ENCODE measurements at places on chromosomes 6 and 20.

DNA sequence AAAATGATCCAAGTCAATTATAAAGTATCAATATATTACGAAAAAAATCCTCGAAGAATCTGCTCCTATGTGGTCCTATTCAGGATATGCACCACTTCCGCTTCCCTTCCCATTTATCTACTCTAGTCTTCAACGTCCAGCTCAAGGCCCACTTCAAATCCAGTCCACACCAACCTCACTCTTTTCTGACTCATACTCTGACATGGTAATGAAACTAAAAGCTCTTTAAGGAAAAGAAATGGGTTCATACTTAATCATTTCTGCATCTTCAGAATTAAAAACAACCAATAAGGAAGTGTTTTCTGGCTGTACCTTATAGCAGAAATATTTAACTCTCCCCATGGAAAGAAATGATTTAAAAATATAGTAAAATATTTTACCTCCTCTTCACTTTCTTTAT is 15.1 kb downstream of the DEK start:
- DNase-seq: no peak

GRCh38 chr6:165835410-165835851 is 172.4 kb upstream of the PDE10A start:
- DNase-seq: no peak

DNA sequence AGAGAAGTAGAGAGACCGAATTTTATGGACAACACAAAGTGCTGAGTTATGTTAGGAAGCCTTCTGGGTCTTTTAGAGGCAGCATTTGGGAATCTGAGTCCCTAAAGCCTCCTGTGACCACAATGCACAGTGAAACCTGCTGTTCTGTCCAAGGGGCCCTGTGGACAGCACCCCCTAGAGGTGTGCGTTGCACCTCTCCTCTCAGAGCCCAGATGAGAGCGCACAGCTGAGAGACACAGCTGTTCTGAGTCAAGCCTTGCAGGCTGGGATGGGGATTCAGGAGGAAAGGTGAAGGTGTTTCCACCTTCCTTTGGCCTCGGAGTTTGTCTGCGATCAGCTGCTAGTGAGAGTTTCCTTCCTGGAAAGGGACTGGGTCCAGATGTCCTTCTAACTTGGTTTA is 13.0 kb downstream of the PCK1 start:
- DNase-seq: no peak

DNA sequence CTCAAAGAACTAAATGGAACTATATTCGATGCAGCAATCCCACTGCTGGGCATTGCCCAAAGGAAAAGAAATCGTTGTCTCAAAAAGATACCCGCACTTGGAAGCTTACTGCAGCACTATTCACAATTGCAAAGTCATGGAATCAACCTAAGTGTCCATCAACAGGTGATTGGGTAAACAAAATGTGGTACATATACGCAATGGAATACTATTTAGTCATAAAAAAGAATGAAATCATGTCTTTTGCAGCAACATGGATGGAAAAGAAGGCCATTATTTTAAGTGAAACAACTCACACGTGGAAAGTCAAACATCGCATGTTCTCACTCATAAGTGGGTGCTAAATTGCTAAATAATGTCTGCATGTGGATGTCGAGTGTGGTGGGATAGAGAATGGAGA is 70.9 kb upstream of the MPC1 start:
- no peak for DNase-seq

GRCh38 chr20:34022151-34022838 is 28.6 kb downstream of the RALY start:
- DNase-seq: no peak

- DNase-seq: no peak
Measured at GRCh38 chr6:168294901-168295300, 24.7 kb downstream of the DACT2 start.

DNA sequence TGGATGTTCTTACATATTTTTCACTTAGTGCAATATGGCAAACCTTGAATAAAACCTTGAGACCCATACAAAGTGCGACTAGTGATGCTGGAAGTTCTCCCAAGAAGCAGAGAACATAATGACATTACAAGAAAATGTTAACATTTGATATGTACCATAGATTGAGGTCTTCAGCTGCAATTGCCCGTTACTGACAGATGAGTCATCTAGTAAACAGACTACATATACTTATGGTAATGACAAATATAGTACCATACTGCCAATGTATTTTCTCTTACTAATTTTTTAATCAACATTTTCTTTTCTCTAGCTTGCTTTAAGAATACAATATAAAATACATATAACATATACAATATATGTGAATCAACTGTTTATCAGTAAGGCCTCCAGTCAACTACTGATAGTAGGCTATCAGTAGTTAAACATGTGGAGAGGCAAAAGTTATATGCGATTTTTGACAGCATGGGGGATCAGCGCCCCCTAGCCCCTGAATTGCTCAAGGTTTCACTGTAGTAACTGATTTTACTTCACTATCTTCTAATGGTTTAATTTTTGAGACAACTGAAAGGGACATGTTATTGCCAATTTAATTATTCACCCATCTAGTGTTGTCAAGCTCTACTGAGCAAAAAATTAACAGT is 166.7 kb upstream of the ADGRB3 start:
- DNase-seq: no peak

DNA sequence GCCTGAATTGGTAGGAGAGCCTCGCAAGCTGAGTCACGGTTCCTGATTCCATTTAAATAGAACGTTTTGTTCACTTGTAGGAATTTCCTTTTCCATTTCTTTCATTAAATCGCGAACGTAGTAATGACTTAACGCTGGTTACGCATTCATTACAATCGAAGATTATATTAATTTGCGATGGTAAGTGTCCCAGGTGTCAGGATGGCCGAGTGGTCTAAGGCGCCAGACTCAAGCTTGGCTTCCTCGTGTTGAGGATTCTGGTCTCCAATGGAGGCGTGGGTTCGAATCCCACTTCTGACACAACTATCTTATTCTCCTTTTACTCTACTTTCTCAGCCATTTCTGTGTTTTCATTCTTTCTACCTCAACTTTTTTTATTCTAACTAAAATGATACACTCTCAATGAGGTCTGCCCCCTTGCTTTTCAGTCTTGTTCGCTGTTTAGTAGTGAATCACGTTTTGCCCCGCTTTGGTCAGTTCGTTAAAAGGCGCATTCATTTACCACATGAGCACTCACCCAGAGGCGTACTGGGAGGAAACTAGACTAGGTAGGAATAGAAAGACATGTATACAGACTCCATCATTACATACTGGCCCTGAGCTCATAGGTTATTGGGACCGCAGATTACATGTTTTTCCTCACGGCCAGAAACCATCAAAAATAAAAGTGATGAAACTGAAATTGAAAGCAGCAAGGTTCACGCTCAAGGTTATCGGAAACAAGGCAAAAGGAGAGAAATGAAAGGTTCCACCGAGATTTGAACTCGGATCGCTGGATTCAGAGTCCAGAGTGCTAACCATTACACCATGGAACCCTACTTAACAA is 17.3 kb upstream of the TRIM27 start:
- DNase-seq: peak; percentile 50

DNA sequence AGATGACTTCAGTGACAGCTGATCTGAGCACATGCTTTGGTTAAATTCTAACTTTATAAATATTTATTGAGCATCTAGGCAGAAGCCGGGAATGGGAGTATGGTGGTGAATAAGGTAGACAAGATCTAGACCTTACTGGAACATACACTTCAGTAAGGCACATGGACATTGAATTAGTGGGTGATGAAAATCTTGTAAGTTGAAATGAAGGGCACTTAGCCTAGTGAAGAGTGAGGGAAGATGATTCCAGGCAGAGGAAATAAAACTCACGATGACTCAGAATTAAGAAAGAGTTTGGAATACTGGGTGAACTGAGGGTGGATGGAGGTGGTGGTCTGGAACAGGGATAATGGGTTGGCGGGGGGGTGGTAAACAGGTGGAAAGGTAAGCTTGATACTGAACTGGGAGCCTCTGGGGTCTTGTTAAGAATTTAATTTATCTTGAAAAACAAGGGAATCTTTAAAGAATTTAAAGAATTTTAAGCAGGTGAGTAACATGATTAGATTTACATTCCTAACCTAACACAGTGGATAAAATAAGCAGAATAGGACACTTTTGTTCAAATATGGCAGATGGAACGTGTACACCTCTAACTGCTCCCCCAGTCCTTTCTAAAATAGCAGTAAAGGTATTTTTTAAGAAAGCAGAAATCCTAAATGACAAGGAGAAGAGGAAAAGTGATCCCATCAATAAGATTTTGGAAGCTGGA is 75.2 kb upstream of the ARHGAP18 start:
- DNase-seq: no peak

- no peak for DNase-seq
Measured at GRCh38 chr20:61986762-61987321, 78.8 kb downstream of the TAF4 start.

- no peak for DNase-seq
Measured at GRCh38 chr6:148997865-148998264, 251.0 kb downstream of the UST start.

- DNase-seq: no peak
Measured at GRCh38 chr6:54254886-54255285, 53.4 kb upstream of the TINAG start.

DNA sequence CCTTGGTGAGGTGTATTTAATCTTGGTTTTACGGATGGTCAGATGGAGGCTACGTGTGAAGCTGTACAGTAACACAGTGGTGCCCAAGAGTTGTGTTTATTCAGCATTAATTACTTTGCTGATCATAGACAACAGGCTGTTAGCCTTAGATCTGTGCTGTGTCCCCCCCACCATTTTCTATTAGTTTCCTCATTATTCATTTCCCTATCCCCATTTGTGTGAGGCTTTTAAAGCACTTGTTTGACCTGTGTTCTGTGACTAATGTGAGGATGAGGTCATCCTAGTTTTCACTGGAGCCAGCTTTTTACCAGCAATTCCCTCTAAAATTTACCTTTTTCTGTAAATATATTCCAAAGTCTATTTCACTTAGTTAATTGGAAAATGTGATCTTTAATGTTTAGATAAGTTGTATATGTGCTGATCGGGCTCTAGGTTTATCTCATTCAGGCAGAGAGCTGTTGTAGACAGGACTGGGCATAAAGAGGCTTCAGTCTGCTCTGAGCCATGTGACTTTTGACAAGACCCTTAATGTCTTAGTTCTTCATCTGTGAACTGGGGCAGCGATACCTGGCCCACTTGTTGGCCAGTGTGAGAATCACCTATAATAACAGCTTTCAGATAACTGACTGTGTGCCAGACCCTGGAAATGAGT is 8.4 kb downstream of the MAPRE1 start:
- DNase-seq: no peak

- no peak for DNase-seq
Measured at GRCh38 chr20:34581341-34582184, 23.0 kb downstream of the MAP1LC3A start.

GRCh38 chr20:61320691-61321425 is 68.8 kb downstream of the CDH4 start:
- DNase-seq: no peak

- no peak for DNase-seq
Measured at GRCh38 chr20:10674684-10675449, 1.1 kb upstream of the JAG1 start.

DNA sequence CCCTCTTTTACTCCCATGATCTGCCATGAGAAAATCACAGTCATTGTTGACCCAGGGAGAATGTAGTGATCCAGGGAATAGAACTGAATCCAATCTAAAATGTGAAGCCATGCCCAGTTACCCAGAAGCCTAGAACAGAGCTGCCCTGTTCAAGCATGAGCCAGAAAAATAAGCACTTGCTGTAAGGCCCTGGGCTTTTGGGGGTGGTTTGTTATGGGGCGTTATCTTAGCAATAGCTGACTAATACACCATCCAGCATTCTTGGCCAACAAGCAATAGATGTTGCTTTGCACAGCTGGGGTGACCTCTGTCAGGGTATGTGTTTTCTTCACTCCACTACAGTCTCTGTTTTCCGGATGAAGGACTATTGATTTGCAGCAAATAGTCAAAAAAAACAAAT is 120.4 kb downstream of the ZFP64 start:
- DNase-seq: no peak

- no peak for DNase-seq
Measured at GRCh38 chr6:83313882-83314281, 117.0 kb downstream of the ME1 start.

- DNase-seq: peak; percentile 18
Measured at GRCh38 chr6:73451223-73452106, 632 bp downstream of the CGAS start.

- no peak for DNase-seq
Measured at GRCh38 chr6:166600931-166601330, 14.5 kb upstream of the RAMACL start.

DNA sequence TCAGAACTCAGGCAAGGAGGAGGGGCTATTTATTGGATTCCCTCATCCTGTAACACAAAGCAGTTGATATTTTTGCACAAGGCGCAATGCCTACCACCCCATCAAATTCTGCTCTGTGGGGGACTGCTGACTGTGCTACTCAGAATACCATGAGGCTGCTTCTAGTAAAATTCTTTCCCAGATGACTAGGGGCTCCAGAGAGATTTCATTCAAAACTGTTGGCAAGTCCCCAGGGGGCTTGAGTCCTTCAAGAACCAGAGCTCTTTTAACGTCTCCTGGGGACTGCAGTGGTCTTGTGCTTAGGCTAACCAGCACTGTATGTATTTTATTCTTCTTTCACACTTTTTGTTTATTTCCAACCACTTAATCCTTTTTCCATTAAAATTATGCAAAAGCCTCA is 365.9 kb upstream of the AGPAT4 start:
- DNase-seq: no peak

DNA sequence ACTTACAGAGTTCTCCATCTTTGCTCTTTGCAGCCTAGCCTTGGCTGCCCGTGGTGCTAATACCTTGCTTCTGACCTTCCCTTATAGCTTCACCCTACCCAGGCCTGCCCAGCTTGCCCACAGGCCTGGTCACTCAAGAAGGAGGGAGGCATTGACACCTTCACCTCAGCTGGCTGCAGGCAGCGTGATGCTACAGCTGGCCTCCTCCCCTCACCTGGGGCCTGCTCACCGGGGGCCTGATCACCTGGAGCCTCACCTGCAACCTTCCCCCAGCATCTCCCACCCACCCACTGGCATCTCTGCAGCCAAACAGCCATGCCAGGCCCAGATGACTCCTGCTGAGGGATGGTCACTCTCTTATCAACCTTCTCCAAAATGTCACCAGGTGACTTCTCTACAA is 40.4 kb downstream of the CPNE5 start:
- no peak for DNase-seq

All from activated naive CD4-positive, alpha-beta T cell (primary cell).